A549 treated with CORT108297 at 1 μM for 4 hours (cell line): ENCODE measurements at places on chromosomes 5 and 9. TPM values are rescaled to one million over a fixed set of nuclear protein-coding genes. Genes with fewer than 3 reads are reported as not detected.

Gene STKLD1
- total RNA-seq: 0.71 to 1.3 TPM (median 0.96 TPM) in 5 replicates

Gene KIAA1958
- total RNA-seq: 1.6 to 3.1 TPM (median 2.5 TPM) in 5 replicates

Gene SLC36A3
- not detected in 5 replicates for total RNA-seq

Gene DND1
- 0.44 to 1.0 TPM (median 0.92 TPM) in 5 replicates for total RNA-seq

Gene IFNK
- not detected in 5 replicates for total RNA-seq

Gene CCDC152
- total RNA-seq: not detected in 5 replicates

Gene MPDZ
- 9.4 to 15.7 TPM (median 12.9 TPM) in 5 replicates for total RNA-seq

Gene DBH
- total RNA-seq: not detected in 5 replicates

Gene SUB1
- total RNA-seq: 222 to 263 TPM (median 241 TPM) in 5 replicates

Gene SLC28A3
- 0.01 TPM in 1 of 5 replicates, not detected in the others for total RNA-seq

Gene TMOD1
- total RNA-seq: 2.3 to 2.9 TPM (median 2.5 TPM) in 5 replicates

Gene ZDHHC11
- total RNA-seq: 14.5 to 21.3 TPM (median 17.1 TPM) in 5 replicates

Gene BTNL9
- 0.73 to 1.3 TPM (median 0.95 TPM) in 5 replicates for total RNA-seq

Gene GLRA1
- not detected in 5 replicates for total RNA-seq

Gene CRB2
- total RNA-seq: 0.03 to 0.11 TPM (median 0.06 TPM) in 5 replicates

Gene SURF2
- 44.5 to 60.0 TPM (median 47.0 TPM) in 5 replicates for total RNA-seq

Gene OMD
- total RNA-seq: not detected in 5 replicates

Gene CER1
- not detected in 5 replicates for total RNA-seq

Gene STPG3
- 0.07 TPM in 1 of 5 replicates, not detected in the others for total RNA-seq

Gene FOXD4
- total RNA-seq: 0.25 to 0.82 TPM (median 0.44 TPM) in 5 replicates

Gene PCSK1
- 0.32 to 0.45 TPM (median 0.35 TPM) in 5 replicates for total RNA-seq

Gene GAS1
- 0.05 to 0.15 TPM (median 0.11 TPM) in 5 replicates for total RNA-seq

Gene PPP2R2B
- 0.06 to 0.24 TPM (median 0.14 TPM) in 5 replicates for total RNA-seq
